ENCODE measurements at places on chromosomes 5 and 9.

DNA sequence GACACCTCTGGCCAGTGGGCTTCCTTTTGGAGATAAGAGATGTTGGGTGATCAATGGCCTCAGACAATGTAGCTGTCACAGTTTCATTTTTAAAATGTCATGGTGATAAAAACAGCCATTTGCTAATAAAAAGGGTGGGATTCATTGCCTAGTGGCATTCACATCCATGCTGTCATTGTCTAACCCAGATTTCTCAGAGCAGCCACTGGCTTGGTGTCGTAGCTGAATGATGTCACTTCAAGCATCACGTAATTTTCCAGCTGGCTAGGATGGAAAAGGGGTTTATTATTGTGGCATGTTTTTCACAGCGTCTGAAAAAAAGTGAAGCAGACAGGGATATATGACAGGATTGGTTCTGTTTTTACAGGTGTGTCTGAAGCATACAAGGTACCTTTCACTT is 184.7 kb downstream of the AOPEP start:
- DNase-seq, result no peak

- no peak for DNase-seq
Observed at GRCh38 chr5:60836131-60836530, 7.9 kb downstream of the ELOVL7 start.

DNA sequence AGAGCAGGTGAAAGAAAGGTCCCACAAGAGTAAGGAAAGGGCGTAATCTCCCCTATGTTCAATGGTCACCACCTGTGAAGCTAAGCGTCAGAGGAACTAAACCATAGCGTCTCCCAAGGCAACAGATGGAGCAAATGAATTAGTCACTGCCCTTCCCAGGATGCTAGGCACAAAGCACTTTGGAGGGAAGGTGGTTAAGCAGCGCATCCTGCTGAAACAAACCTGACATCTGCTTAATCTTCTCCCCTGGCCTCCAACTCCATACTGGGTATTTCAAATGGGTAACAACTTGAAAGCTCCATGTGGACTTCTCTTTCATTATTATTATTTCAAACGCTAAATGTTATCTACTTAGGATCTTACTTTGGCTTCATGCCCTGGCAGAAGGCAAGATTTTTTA is 227.3 kb downstream of the MLLT3 start:
- DNase-seq, result no peak

DNA sequence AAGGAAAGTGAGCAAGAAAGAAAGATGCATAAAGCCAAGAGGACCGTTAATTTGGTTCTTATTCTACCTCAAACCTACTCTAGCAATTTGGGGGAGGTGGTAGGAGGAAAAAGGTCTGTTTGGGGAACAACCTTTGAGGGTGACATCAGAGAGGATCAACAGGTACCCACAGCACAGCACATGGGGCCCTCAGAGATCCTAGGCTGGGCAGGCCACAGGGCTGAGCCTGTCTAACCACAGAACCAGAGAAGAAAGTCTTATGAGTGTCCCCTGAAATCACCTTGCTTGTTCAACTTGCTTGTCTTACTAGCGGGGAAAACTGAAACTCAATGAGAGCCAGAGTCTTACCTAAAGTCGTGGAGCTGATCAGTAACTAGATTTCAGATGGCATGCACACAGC is 385.2 kb downstream of the SPOCK1 start:
- no peak for DNase-seq

DNA sequence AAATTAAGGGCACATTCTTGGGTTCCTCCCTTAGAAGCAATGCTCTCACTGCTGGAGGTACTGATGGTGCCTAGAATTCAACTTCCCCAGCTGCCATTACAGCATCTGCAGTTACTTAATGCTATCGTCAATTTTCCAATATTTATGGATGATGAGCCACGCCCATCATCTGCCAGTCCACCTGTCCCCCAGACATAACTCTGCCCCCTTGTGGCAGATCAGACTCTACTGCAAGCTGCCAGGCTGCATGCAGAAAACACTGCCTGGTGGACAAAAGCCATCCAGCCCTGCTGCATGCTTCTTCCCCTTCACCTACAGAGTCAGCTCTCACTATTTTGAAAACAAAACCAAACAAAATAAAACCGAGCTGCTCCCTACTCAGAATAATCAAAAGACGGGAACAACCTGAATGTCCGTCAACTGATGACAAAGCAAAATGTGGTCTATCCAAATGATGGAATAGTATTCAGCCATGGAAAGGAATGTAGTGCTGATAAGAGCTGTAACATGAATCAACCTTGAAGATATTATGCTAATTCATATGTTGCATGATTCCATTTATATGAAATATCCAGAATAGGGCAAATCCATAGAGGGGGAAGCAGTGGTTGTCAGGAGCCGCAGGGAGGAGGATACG is 66.4 kb downstream of the RETREG1 start:
- peak; percentile 68 for DNase-seq

DNA sequence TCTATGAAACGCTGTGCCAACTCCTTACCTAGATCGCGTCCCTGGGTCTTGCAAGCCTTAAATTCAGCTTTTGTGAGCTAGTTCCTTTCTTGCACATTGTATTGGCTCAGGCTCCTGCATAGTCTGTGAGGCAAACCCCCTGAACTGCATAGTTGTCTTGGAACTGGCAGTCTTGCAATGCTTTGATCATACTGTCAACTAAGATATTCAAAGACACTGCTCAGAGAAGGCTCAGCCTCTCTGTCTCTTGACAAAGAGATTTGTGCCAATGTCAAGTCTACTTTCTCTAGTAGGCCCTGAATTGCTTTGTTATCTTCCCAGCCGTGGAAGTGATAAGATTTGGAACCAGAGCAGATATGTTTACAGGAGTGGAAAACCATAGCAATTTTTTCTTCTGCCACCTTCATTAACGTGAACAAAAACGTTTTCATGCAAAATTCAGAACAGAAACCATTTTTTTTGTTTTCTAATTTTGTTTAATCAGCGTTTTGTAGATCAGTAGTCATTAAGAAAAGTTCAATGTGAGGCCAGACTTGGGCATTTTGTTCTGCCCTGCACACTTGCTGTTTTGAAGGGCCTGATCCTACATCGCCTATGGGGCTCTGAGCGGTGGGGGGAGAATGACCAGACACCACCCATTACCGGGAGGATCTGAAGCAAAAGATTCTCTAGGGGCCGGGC is 27.6 kb upstream of the ENTREP1 start:
- DNase-seq, result no peak

GRCh38 chr5:181005791-181006190 is 17.1 kb downstream of the BTNL3 start:
- no peak for DNase-seq

GRCh38 chr5:1478271-1479035 is 33.2 kb upstream of the SLC6A3 start:
- no peak for DNase-seq

GRCh38 chr9:89606624-89607311 is 2.0 kb downstream of the GADD45G start:
- DNase-seq, result peak; percentile 30

DNA sequence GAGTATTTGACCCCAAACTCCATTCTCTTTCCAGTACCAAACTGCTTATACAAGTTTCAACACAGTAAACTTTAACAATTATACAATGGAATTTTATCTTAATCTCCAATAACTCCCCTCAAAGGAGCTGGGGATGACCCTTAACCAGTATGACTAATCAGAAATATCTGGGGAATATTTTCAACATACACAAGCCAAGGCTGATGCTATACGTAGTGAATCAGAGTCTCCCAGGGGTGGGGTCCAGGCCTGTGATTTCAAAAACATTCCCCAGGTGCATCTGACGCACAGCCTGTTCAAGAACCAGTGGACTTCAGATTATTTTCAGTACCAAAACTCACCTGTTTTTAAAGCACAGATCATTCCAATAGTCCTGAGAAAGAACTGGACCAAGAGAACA is 11.8 kb upstream of the SEMA5A start:
- no peak for DNase-seq

DNA sequence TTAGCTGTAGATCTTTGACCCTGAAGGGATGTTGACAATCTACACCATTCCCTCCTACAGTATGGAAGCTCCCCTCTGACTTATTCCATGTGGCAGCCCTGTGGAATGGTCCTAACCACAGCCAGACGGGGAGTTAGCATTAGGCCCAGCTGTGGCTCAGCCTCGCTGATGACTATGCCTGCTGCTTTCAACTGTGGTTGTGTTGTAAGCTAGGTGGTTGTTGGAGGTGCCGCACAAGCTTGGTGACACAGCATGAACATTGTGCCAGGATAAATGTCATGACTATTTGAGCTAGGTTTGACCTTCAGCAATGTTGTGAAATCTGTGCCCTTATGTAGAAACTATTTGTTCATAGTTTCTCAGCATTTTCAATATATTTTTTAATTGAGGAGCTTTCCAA is 40.6 kb downstream of the SGCD start:
- DNase-seq, result peak; percentile 89

Measured in AG20443 (cell line).